ENCODE measurements at places on chromosomes 1 and 21. TPM values are rescaled to one million over a fixed set of nuclear protein-coding genes. Genes with fewer than 3 reads are reported as not detected.

MCOLN3 gene
- 16.4 TPM for total RNA-seq

C4BPB gene
- total RNA-seq = 16.8 TPM

TMEM269 gene
- total RNA-seq = 0.32 TPM

MTARC2 gene
- total RNA-seq = 24.4 TPM

LRRC53 gene
- total RNA-seq = not detected

KLHDC8A gene
- total RNA-seq = 0.28 TPM

UQCRHL gene
- 2.0 TPM for total RNA-seq

NTNG1 gene
- total RNA-seq = 3.9 TPM

FCRL6 gene
- not detected for total RNA-seq

ABCB10 gene
- 29.0 TPM for total RNA-seq

KCNA3 gene
- 0.43 TPM for total RNA-seq

PTPN22 gene
- not detected for total RNA-seq

COL18A1 gene
- total RNA-seq = 67.3 TPM

PLEKHN1 gene
- total RNA-seq = 0.60 TPM

CYB561D1 gene
- total RNA-seq = 6.5 TPM

DIRAS3 gene
- 1.9 TPM for total RNA-seq

OLIG1 gene
- not detected for total RNA-seq

LY9 gene
- total RNA-seq = not detected

GBP4 gene
- total RNA-seq = 3.9 TPM

HSD3B1 gene
- total RNA-seq = 62.4 TPM

OLIG2 gene
- not detected for total RNA-seq

CTSK gene
- 57.0 TPM for total RNA-seq

RGS7 gene
- 1.1 TPM for total RNA-seq

NUDT4B gene
- total RNA-seq = 107 TPM

SPRR2A gene
- not detected for total RNA-seq

DIO1 gene
- 31.2 TPM for total RNA-seq

TNFRSF4 gene
- 0.28 TPM for total RNA-seq

LCE2A gene
- total RNA-seq = not detected

ZFP69 gene
- 2.3 TPM for total RNA-seq

CLDN17 gene
- not detected for total RNA-seq

ZFYVE9 gene
- total RNA-seq = 29.0 TPM

CD101 gene
- total RNA-seq = 0.13 TPM

OR6K3 gene
- not detected for total RNA-seq

CFHR3 gene
- total RNA-seq = 1.7 TPM

ABCG1 gene
- 7.2 TPM for total RNA-seq

LORICRIN gene
- not detected for total RNA-seq

SYDE2 gene
- 12.8 TPM for total RNA-seq

COQ8A gene
- total RNA-seq = 20.7 TPM

FAM72B gene
- 1.5 TPM for total RNA-seq

SCYL3 gene
- total RNA-seq = 6.6 TPM

SLAMF9 gene
- total RNA-seq = not detected

NIBAN1 gene
- total RNA-seq = 11.1 TPM

RABGAP1L gene
- total RNA-seq = 42.0 TPM

TRIM45 gene
- total RNA-seq = 4.1 TPM

ADORA1 gene
- 2.4 TPM for total RNA-seq

PEX11B gene
- total RNA-seq = 32.3 TPM
